Natural killer cell (primary cell): ENCODE measurements at places on chromosomes 12 and 14. TPM values are rescaled to one million over a fixed set of nuclear protein-coding genes. Genes with fewer than 3 reads are reported as not detected.

DNA sequence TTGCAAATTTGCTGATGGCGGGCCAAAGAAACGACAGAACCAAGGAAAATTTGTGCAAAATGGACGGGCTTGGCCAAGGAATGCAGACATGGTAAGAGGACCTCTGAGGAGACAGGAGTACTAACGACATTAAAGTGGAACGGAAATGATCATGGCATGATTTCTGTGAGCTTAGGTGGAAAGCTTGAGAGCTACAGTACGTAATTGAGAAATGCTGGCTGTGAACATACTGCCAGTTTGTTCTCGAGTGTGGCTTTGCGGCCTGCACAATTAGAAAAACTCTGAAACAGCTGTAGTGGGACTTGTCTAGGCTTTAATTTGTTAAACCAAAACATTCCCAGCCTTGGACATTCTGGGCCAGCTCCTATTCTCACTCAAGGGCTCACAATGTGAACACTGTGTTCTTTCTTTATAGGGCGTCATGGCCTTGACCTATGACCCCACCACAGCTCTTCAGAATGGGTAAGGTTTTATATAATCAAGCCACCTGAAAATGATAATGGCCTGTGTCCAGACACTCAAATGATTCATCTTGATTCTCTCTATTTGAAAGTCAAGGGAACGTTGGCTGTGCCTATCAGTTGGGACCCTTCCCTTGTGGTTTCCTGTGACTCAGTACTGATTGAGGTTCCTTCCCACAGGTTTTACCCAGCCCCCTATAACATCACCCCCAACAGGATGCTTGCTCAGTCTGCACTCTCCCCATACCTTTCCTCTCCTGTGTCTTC is 48.5 kb downstream of the BAZ2A start:
- DNase-seq, result peak; percentile 59

GRCh38 chr14:82987502-82988124 is 1454.0 kb upstream of the SEL1L start:
- no peak for DNase-seq

DNA sequence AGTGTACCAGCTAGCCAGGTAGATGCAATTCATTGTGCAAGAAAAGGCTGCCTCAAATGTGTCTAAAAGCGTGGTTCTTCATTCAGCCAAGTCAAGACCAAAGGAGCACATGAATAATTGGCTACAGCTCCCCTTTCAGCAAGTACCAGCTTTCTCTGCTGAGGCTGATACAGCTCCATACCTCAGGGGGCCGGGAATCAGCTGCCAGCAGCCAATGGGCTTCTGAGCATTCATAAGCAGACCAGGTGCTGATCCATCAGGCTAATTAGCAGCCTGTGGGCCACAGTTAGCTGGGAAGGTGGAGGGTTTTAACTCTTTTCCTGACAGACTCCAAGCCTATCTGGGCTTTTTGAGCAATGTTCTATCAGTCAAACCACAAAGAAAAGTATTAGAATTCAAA is 264.7 kb downstream of the APAF1 start:
- DNase-seq, result no peak

- no peak for DNase-seq
These were observed 138.4 kb downstream of the ATP23 start for GRCh38 chr12:58079806-58080205.

GRCh38 chr14:99523704-99524055 is 42.5 kb downstream of the CCNK start:
- DNase-seq, result no peak

- no peak for DNase-seq
These were observed at the start of gene C3AR1 for GRCh38 chr12:8065991-8066594. TSS of gene C3AR1 (minus strand) at chr12:8066359. CDS start at chr12:8060185, 6,174 bp downstream.

GRCh38 chr14:94139421-94139820 is 10.0 kb upstream of the IFI27L2 start:
- no peak for DNase-seq

DNA sequence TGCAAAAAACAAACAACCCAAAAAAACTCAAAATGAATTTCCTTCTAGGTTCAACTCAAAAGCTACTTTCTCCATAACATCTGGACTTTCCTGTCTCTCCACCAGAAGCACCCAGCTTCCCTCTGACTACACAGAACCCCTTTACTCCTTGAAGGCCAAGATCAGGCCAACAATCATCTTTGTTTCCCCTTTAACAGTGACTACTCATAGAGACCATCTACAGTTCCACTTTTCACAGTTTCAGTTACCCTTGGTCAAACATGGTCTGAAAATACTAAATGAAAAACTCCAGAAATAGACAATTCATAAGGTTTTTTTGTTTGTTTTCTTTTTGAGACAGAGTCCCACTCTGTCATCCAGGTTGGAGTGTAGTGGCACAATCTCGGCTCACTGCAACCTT is 11.8 kb downstream of the GCH1 start:
- no peak for DNase-seq

DNA sequence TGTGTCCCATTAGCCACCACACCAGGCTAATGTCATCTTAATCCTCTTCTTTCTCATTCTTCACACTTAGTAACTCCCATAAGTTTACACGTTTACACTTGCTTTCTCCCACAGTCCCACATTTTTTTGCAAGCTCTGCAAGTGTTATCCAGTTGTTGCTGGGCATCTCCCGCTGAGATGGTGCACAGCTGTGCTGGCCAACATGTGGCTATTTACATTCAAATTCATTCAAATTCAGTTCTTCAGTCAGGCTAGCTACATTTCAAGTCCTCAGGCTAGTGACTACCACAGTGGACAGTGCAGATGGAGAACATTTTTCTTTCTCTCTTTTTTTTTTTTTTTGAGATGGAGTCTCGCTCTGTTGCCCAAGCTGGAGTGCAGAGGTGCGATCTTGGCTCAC is 9.8 kb upstream of the TEAD4 start:
- no peak for DNase-seq

GRCh38 chr12:41777064-41777790 is 367.4 kb downstream of the GXYLT1 start:
- no peak for DNase-seq

GRCh38 chr14:69133206-69134125 is 19.5 kb downstream of the DCAF5 start:
- no peak for DNase-seq

- DNase-seq, result no peak
These were observed 418.1 kb downstream of the LRIG3 start for GRCh38 chr12:58502226-58502625.

- DNase-seq, result no peak
These were observed 68.3 kb downstream of the DERA start for GRCh38 chr12:15979096-15980092.

DNA sequence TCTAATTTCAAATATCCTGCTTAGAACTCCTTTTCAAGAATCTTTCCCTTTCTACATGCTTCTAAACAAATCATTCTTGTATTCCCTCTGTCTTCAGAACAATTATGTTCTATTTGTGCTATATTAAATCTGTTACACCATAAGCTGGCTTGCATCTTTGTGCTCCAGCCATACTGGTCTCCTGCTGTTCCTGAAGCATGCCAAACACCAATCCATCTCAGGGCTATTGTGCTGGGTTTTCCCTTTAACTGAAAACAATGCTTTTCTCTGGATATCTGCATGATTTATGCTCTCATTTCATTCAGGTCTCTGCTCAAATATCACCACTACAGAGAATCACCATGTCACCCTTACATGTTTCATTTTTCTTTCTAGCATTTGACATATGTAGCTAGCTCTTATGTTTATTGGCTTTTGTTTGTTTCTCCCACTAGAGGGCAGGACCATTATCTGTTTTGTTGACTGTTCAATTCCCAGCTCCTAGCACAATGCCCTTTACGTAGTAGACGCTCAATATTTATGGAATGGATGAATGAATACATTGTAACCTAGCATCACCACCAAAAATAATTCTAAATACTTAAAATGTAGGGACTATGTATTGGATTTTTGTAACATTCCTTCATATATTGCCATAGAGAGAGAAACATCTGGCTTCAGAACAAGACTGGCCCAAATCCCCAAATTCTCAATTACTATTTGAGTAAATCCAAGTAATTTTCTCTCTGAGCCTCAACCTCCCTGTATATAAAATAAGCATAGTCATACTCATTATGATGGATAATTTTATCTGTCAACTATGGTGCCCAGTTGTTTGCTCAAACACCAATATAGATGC is 302.0 kb upstream of the SYT1 start:
- DNase-seq, result no peak

Gene DEGS2
- 0.60 TPM for total RNA-seq

Gene PZP
- total RNA-seq, result not detected

Gene MYRFL
- not detected for total RNA-seq

Gene RIMKLB
- 16.3 TPM for total RNA-seq

Gene GLI1
- total RNA-seq, result 0.99 TPM

Gene OTX2
- total RNA-seq, result not detected

Gene SRRM4
- total RNA-seq, result not detected
